ENCODE measurements at places on chromosomes 2 and 18. TPM values are rescaled to one million over a fixed set of nuclear protein-coding genes. Genes with fewer than 3 reads are reported as not detected.
A peak's percentile ranks its signal among the peaks of the same experiment; 100 is the strongest.

The SNED1 gene
- total RNA-seq: 42.0 TPM

The NYAP2 gene
- total RNA-seq: 0.12 TPM

The SERPINB5 gene
- not detected for total RNA-seq

The CRYGC gene
- not detected for total RNA-seq

The BCL11A gene
- total RNA-seq: 9.2 TPM

DNA sequence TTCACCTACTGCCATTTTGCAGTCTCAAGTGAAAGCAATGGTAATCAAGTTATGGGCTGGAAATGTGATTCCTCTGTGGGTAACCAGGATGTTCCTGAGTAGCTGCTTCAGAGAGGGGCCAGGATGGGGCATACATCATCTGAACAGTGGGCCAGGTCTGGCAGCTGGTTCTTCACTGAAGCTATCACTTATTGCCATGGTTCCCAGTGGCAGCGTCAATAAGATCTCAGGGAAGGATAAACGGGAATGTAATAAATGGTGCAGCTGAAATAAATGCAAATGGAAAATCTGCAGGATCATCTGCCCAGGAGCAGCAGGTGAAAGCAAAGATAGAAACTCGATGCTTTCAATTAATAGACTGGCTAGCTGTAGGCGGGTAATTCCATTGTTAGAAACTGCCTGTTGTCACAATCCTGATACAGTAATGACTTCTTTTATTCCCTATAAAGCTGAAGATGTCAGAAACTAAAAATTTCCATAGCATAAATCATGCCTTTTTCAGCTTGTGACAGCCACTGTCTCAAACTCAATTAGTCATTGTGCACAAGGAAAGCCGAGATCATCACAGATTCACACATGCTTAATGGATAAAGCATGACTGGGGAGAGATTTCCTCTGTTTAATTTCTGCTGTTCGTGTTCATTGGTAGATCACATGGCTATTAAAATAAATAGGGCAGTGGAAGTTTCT lies 56.2 kb upstream of the CCDC85A start:
- no peak overlapping the region for H3K27ac ChIP-seq
- H3K4me3 ChIP-seq: no peak overlapping the region
- no peaks in the 10 kb centered on the region for H3K4me1 ChIP-seq
- H3K27me3 ChIP-seq: peaks cover 18% of the 10 kb centered on the region
- DNase-seq: no peak
- no peaks in the 10 kb centered on the region for H3K36me3 ChIP-seq

DNA sequence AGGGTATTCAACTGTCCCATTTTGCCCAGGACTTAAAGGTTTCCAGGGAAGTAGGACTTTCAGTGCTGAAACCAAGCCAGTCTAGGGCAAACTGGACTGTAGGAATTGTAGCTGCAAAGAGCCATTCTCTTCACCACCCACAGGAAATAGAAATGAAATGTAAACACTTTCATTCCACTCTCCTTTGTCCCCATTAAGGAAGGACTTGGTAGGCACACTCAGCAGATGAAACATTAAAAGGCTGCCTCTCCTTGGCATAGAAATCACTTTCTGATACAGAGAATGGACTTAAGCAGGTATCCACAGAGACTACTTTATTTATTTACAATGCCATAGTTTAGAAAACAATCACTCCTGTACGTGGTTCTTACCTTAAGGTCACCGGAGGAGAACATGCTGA lies 102.9 kb upstream of the CCDC195 start:
- DNase-seq: no peak
- no peaks in the 10 kb centered on the region for H3K27me3 ChIP-seq
- peak overlapping the region; percentile 25 for H3K27ac ChIP-seq
- H3K4me1 ChIP-seq: no peaks in the 10 kb centered on the region
- H3K4me3 ChIP-seq: no peak overlapping the region

GRCh38 chr18:65016631-65017371 lies 734.0 kb upstream of the CDH7 start:
- no peaks in the 10 kb centered on the region for H3K36me3 ChIP-seq
- DNase-seq: no peak
- no peak overlapping the region for H3K27ac ChIP-seq
- no peak overlapping the region for H3K4me3 ChIP-seq
- no peaks in the 10 kb centered on the region for H3K27me3 ChIP-seq

DNA sequence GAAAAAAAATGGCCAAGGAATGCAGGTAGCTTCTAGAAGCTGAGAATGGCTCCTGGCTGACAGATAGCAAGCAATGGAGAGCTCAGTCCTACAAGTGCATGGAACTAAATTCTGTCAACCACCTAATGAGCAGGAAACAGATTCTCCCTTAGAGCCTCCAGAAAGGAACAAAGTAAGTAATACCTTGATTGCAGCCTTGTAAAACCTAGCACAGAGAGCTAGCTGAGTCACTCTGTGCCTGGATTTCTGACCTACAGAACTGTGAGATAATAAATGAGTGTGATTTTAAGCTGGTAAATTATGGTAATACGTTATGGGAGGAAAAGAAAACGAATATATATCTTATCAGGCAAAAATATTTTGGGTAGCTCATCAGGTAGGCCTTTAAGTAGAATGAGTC lies 7.4 kb upstream of the LNPK start:
- peaks cover 37% of the 10 kb centered on the region for H3K27me3 ChIP-seq
- no peak overlapping the region for H3K27ac ChIP-seq
- H3K36me3 ChIP-seq: no peaks in the 10 kb centered on the region
- H3K4me3 ChIP-seq: no peak overlapping the region
- no peak for DNase-seq

DNA sequence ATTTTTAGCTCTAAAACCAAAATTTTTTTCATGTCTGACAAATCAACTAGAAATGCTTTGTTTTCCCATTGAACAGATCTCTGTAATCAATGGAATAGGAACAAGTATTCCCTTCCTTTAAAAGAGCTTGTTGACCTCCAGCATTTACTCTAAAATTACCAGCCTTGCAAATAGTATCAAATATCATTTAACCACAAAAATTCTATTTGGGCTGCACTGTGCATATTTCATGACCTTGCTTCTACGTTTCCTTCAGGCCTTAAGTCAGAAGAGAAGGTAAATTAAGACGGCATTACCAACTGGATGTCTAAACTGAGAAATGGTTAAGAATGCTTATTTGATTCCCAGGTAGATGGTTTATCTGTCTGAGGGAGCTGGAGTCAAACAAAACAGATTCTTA lies 33.3 kb upstream of the NRXN1 start:
- no peak overlapping the region for H3K27ac ChIP-seq
- DNase-seq: no peak
- H3K36me3 ChIP-seq: no peaks in the 10 kb centered on the region

GRCh38 chr2:134900151-134900550 lies 18.5 kb upstream of the CCNT2 start:
- peaks cover 5% of the 10 kb centered on the region for H3K36me3 ChIP-seq
- no peak overlapping the region for H3K27ac ChIP-seq

- DNase-seq: no peak
- H3K36me3 ChIP-seq: peaks cover 3% of the 10 kb centered on the region
- no peak overlapping the region for H3K4me3 ChIP-seq
- H3K27ac ChIP-seq: no peak overlapping the region
- H3K27me3 ChIP-seq: no peaks in the 10 kb centered on the region
- peaks cover 29% of the 10 kb centered on the region for H3K4me1 ChIP-seq
Observed at GRCh38 chr2:24317491-24317920, 42.8 kb downstream of the ITSN2 start.

GRCh38 chr2:100674666-100675065 lies 111.9 kb downstream of the PDCL3 start:
- no peaks in the 10 kb centered on the region for H3K36me3 ChIP-seq
- peaks cover 4% of the 10 kb centered on the region for H3K4me1 ChIP-seq
- H3K27ac ChIP-seq: no peak overlapping the region
- DNase-seq: no peak

DNA sequence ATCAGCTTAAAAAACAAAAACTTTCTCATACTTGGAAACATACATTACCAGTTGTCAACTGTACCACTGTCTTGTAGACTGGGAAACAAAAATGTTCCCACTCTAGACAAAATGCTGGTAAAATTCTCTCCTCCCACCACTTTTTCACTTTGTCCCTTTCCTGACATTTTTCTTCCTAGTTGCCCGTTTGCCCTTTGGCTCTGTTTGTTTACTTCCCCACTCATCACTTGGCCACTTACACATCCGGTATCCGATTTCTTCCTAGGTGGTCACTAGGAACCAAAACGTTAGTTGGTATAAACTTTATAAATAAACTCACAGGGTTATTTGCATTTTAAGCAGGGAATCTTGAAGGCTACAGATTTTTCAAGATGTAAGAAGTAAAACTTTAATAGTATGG lies 84.9 kb downstream of the METTL4 start:
- DNase-seq: no peak
- no peaks in the 10 kb centered on the region for H3K36me3 ChIP-seq
- H3K27me3 ChIP-seq: peaks cover 39% of the 10 kb centered on the region
- H3K27ac ChIP-seq: no peak overlapping the region
- no peaks in the 10 kb centered on the region for H3K4me1 ChIP-seq
- H3K4me3 ChIP-seq: no peak overlapping the region

DNA sequence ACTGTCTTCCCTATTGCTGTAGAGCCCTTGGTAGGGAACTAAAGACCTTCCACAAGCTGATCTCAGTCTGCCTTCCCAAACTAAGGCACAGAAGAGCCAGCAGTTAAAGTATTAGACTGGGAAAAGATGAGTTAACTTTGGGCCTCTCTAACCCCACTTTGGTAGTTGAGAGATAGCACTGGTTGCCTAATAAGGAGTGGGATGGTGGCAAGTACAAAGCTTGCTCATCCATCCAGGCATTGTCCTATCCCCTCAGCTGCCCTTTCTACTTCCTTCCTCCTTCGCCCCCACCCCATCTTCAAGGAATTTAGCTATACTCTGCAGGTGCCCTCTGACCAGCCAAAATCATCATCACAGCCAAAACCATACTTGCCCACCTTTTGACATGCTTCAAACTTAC lies 22.2 kb upstream of the AFTPH start:
- peaks cover 3% of the 10 kb centered on the region for H3K36me3 ChIP-seq
- no peak for DNase-seq
- no peak overlapping the region for H3K27ac ChIP-seq
- H3K27me3 ChIP-seq: peaks cover 53% of the 10 kb centered on the region
- peaks cover 7% of the 10 kb centered on the region for H3K4me1 ChIP-seq

- no peak for DNase-seq
- H3K27me3 ChIP-seq: peaks cover 8% of the 10 kb centered on the region
- H3K36me3 ChIP-seq: peaks cover 2% of the 10 kb centered on the region
- peaks cover 39% of the 10 kb centered on the region for H3K4me1 ChIP-seq
- peak overlapping the region; percentile 67 for H3K4me3 ChIP-seq
- peak overlapping the region; percentile 76 for H3K27ac ChIP-seq
Observed at GRCh38 chr2:203859030-203859789, 8.4 kb upstream of the CTLA4 start.

All from T-helper 17 cell (primary cell).